ENCODE measurements at places on chromosomes 2 and 18. TPM values are rescaled to one million over a fixed set of nuclear protein-coding genes. Genes with fewer than 3 reads are reported as not detected.

The ST6GAL2 gene
- 13.1 TPM for total RNA-seq

The CAMKMT gene
- 5.2 TPM for total RNA-seq

The MRO gene
- total RNA-seq: 0.26 TPM

The CACNB4 gene
- 0.14 TPM for total RNA-seq

The KHK gene
- total RNA-seq: 9.8 TPM

The BMP10 gene
- not detected for total RNA-seq

The PIEZO2 gene
- total RNA-seq: 0.53 TPM

The SP3 gene
- total RNA-seq: 33.2 TPM

The UGT1A4 gene
- total RNA-seq: not detected

The SLC4A3 gene
- 3.6 TPM for total RNA-seq

The DDX1 gene
- total RNA-seq: 121 TPM

The TMEM18 gene
- total RNA-seq: 34.6 TPM

Measured in A549 treated with AZD2906 at 1 μM for 4 hours (cell line).